ENCODE measurements at places on chromosomes 4 and X.
A peak's percentile ranks its signal among the peaks of the same experiment; 100 is the strongest.

GRCh38 chr4:47669946-47670345, 167.9 kb downstream of the CORIN start:
- no peak for DNase-seq

DNA sequence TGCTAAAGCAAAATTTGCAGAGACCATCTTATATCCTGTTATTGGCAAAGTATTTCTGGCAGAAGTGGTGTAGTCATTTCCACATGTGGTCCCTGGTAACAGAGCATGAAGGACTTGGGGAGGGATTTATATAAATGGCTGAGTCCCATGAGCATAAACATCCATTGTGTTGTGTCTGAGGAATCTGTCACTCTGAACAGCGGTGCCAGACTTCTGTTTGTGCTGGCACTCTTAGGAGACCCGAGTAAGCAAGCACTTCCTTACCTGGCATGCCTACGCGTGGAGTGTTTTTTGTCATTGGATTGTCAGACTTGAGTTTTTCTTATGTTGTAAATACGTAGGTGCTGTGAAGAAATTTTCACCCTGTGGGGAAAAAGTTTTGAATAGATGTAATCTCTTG, 285.9 kb downstream of the ARHGAP10 start:
- DNase-seq: no peak

GRCh38 chr4:122788935-122789334, 37.7 kb upstream of the FGF2 start:
- DNase-seq: no peak

DNA sequence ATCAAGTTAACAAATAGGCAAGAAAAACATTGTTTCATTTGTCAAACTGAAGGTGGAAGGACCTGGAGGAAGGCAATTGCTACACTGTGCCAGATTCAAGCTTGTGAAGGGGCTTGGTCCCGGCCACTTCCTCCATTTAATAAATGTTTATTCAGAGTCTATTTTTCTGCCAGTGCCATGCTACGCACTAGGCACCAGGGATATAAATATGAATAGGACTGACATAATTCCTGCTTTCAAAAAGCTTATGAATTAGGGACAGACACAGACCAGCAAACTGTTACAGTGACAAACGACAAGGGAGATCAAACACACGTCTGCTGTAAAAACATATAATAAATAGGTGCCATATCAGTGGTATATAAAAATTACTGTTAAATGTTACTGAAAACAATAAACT, 571 bp downstream of the TLR6 start:
- DNase-seq: peak; percentile 73

DNA sequence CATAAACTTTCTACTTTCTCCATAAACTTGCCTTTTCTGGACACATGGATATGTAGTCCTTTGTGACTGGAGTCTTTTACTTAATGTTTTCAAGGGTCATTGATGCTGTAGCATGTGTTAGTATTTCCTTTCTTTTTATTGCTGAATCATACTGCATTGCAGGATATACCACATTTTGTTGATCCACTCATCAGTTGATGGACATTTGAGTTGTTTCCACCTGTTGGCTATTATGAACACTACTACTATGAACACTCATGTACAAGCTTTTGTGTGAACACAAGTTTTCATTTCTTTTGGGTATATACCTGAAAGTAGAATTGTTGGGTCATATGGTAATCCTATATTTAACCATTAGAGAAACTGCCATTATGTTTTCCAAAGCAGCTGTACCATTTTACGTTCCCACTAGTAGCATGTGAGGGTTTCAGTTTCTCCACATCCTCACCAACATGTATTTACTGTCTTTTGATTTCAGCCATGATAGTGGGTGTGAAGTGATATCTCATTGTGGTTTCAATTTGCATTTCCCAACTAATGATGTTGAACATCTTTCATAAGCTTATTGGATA, 26.3 kb upstream of the GPM6B start:
- no peak for DNase-seq

DNA sequence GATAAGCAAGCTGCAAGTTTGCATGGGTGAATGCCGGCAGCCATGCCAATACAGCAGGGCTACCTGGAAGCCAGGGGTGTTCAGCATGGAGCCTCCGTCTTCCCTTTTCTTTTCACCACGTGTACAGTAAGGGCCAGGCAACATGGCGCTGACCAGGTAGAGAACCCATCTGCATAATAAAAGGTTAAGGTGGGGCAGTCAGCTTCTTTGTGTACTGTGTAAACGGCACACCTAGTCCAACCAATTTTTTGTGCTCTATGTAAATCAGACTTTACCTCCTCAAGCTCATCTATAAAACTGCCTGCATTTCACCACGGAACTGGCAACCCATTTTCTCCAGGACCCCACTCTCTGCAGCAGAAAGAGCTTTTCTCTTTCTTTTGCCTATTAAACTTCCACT, 286.8 kb upstream of the VCX3A start:
- DNase-seq: no peak

DNA sequence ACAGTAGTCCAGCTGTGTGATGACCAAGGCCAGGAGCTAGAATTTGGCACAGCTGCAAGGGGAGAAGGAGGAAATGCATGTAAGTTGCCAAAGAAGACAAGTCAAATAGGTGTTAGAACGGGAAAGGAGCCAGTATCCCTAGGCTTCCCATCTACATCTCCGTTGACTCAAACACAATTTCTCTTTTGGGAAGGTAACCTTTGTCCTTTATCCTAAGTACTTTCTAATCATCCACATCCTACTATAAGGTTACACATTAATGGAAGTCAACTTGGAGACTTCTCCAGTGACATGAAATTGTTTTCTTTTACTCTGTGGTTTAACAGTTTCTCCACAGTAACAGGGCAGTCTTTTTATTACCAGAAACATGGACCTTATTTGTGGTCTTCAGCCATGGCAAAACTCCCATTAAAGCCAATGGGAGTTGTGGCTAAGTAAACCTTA, 620.0 kb downstream of the ANKRD50 start:
- no peak for DNase-seq

DNA sequence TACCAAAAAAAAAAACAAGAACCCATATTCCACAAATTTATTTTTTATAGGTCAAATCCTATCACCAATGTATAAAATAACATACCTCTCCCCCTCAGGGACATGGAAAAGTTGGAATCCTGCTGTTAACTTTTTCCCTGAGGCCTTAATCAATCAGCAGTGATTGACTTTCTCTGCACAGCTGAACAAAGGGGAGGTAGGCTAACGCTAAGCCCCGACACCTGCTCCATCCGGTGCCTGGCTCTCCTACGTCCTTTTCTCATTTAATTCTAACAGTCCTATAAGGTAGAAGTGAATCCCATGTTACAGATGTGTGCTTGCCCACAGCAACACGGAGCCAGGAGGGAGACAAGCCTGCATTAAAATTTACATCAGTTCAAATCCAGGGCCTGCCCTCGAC, 2.8 kb downstream of the CENPU start:
- DNase-seq: no peak

DNA sequence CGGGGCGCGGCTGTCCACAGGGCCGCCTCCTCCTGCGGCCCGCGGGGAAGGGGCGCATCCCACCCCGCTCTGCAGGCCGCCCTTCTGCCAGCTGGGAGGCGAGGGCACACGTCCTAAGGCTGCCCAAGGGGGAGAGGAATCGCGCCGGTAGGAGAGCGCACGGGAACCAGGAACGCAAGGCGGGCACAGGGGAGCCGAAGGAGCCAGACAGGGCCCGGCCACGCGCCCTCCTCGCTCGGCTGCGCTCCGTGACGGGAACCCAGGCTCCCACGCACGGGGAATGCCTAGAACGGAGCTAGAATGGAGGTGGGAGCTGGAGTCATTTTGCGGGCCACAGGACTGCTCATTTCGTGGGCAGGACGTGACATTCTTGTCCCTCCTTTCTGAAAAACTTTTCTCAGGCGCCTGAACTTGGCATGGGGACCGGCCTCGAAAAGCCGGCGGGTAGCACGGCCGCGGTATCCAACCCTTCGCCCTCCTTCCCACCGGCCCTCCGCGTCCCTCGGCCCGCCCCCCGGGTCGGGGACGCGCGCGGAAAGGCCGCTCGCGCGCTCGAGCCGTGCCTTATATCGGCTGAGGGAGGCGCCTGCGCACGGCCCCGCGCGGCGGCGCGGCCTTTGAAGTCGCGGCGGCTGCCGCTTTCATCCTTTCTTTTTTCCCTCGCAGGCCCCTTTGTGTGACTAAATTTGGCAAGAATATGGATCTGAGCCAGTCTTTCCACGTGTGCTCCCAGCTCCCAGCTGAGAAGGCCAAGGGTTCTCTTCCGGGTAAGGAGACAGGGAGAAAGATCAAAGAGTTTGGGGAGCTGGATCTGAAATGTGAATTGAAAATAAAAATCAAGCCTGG, 4.2 kb upstream of the LEF1 start:
- peak; percentile 72 for DNase-seq

- DNase-seq: no peak
These were observed 24.1 kb downstream of the CXCL8 start for GRCh38 chr4:73764513-73764912.

- no peak for DNase-seq
These were observed 16.8 kb downstream of the MAN2B2 start for GRCh38 chr4:6591781-6592180.

GRCh38 chrX:149993989-149994388, 55.7 kb upstream of the EOLA2 start:
- DNase-seq: no peak

GRCh38 chr4:184891816-184892397, 66.1 kb upstream of the ACSL1 start:
- no peak for DNase-seq

GRCh38 chr4:53196882-53197771, 168.7 kb downstream of the SCFD2 start:
- peak; percentile 88 for DNase-seq

- DNase-seq: no peak
These were observed 85.2 kb downstream of the MAPK10 start for GRCh38 chr4:86274642-86275041.

GRCh38 chr4:162061214-162061613, 102.6 kb downstream of the FSTL5 start:
- DNase-seq: no peak

GRCh38 chr4:121654738-121655137, 42.0 kb downstream of the ANXA5 start:
- DNase-seq: no peak

- DNase-seq: no peak
These were observed 419.3 kb upstream of the SLIT2 start for GRCh38 chr4:19832411-19832810.

DNA sequence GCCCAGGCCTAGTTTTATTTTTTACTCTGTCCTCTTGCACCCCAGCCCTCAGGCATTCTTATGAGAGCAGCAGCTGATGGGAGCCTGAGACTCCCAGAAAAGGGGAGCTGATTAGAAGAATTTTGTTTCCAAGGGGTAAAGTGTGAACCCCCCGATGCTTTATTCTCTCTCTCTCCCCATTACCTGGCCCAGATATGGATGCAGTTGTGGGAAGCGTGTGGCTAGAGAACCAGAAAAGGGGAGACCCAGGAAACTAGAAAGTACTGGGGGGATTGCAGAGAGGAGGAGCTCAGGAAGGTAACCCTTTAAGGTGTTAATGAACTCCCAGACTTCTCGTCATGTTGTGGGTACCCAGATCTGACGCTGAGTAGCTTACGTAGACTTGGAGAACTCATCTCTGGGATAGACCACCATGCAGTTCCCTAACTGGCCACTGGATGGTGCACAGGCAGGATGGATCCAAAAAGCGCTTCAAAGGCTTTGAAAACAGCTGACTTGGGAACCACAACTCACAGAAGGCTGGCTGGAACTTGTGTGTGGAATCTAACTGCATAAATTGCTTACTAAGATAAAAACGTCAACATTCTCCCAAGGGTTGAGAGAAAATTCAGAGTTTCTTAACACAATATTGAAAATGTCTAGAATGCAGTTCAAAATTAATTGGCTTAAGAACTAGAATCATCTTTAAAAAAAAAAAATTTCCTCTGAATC, 64.7 kb downstream of the TBC1D14 start:
- DNase-seq: peak; percentile 85

DNA sequence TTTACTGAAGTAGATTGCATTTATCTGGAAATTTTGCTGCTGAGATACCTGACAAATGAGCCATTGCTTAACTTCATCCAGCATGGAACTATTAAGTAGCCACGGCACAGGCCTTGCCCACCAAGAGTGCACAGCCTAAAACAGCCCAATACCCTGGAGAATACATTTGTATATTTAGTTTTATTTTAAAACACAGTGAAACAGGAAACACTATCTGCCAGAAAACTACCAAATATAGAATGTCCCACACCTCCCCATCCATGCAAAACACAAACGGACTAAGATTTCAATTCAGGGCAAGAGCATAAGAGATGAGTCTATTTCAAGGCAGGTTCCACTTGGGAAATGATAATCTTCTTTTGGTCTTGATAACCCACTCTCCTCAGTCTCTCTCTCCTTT, 57.1 kb downstream of the MAML3 start:
- no peak for DNase-seq

- DNase-seq: peak; percentile 69
These were observed 113.5 kb upstream of the TMEM164 start for GRCh38 chrX:109889289-109890006.

DNA sequence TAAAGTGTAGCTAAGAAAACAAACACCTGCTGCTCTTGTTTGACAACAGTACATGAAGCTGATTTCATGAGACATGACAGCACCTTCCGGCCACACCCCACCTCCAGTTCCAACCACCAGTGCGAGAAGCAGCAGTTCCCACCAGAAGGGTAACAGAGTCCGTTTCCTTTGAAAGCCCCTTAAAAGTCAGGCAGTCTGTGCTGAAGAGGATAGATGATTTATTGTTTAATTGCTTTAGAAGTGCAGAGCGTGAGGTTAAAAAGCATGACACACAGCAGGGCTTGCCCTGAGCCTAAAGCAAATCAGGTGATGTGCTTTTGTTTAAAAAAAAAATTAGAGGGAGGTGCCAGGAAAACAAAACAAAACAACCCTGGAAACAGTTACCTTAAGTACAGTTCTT, 82.6 kb downstream of the HADH start:
- DNase-seq: no peak

DNA sequence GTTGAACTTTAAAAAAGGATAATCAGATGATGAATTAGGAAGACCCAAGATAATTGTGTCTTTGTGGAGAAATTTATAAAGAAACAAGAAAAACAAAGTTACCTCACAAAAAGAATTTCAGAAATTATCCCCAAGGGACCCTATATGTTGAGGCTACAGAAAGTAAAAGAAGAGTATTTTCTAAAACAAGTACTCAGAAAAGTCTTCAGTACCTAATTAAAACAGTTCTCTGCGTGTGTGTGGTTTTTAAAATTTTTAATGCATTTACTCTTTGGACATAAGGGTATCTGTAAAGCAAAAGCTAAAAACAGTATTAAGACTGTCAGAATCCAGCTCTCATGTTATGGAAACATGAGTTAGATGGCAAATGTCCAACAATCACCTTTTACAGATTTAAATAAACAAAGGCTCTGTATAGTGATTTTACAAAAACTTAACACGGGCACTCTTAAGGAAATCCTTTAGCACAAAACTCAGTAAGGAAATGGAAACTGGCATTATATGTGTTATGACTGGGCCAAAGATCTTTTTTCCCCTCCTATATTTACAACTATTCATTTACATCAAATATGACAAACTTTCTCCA, 187.5 kb downstream of the NSUN7 start:
- DNase-seq: no peak
